ENCODE measurements at places on chromosomes 1 and 21. TPM values are rescaled to one million over a fixed set of nuclear protein-coding genes. Genes with fewer than 3 reads are reported as not detected.

The OR10J1 gene
- total RNA-seq, result not detected

The ITLN2 gene
- total RNA-seq, result not detected

The GJA9 gene
- total RNA-seq, result not detected

The CLEC20A gene
- total RNA-seq, result not detected

- DNase-seq, result no peak
Measured at GRCh38 chr1:64203420-64203819, at the start of gene UBE2U. UBE2U (plus strand) TSS chr1:64203623; CDS start chr1:64204051, 428 bp downstream.

DNA sequence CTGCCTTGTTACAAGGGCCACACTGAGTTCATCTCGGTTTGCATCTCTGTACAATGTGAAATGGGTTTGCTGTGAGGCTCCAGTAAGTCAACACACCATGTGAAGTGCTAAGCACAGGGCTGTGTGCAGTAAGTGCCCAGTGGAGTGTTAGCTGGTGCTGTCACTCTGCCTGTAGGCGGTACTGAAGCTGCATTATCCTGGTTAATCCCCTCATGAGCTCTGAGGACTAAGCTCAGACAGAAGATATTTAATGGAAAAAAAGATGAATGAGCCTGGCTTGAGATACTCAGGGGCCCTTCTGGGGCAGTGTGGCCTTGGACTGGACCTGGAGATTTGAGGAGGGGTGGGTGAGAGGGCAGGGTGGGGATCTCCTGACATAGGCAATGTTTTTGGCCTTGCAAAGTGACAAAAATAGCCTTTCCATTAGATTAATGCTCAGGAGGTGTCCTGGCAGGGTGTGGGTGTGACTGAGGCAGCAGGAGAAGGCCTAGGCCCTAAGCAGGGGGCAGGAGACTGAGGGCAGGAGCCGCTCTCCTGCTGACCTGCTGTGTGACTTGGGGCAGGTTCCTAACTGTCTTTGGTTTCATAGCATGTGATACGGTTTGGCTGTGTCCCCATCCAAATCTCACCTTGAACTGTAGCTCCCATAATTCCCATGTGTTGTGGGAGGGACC lies 570.5 kb downstream of the PTPRU start:
- no peak for DNase-seq

DNA sequence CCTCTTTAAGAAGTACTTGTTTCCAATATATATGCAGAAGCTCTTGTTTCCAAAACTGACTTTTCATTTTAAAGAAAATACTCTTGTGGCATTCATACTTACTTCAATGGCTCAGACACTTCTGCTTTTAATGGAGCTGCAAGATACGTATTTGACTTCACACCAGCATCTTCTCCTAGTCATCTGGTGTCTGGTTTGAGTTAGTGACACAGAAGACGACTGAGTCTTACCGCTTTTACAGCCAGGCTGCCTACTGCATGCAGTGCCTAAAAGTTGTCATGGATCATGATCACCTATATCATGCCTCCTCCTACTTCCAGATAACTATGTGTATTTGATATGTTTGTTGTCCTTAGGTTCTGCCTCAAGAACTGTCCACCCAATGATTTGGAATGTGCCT lies 185.9 kb downstream of the TPR start:
- no peak for DNase-seq

DNA sequence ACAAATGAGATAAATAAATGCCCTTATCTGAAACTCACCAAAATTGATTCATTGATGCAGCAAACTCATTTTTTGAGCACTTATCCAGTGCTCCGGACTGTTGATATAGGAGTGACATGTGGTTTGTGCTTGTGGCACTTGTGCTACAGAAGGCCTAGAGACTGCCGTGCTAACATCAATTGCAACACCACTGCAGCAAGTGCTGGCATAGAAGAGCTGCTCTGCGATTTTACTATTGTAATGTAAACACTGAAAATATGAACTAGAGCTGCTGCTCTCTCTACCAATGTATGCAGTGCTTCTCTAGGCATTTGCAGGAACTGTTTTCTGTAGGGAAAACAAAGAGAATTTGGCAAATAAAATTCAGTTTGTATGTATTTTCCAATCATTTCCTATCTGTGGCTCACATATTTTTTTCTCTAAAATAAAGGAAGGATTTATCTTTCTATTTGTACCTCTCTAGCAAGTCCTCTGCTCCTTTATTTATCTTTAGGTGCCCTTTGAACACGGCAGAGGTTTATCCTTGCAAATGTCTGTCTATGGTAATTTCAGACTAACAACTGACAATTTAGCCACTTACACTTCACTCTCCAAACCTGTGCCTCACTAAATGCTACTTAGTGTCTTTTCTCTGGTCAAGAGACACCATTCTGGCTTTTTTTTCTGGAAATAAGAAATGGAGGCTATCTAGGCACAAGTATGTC lies 409.5 kb upstream of the ADGRL2 start:
- no peak for DNase-seq

DNA sequence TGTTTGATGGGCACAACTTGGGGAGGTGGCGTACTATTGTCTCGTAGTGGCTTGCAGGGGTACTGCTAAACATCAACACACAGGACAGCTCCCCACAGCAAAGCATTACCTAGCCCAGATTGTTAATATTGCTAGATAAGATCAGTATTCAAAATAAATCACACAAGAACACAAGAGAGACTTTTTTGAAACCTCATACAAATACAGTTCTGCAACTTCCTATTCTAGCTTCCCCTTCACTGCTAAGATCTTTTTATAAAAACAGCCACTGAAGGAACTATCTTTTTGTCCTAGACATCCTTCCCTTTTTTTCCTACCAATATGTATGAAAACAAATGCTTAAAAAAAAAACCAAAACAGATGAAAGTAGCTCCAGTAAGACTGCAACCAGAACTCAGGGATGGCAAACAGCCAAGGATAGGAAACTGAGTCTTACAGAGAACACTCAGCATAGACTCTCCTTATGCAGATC lies 137.8 kb upstream of the KRTAP19-8 start:
- no peak for DNase-seq

GRCh38 chr1:164755690-164756089 lies 196.7 kb downstream of the PBX1 start:
- no peak for DNase-seq

- DNase-seq, result no peak
Measured at GRCh38 chr1:8422510-8423268, 104.8 kb downstream of the SLC45A1 start.

All from adrenal gland (tissue), 19 donors.